ENCODE measurements at places on chromosomes 3 and 15. TPM values are rescaled to one million over a fixed set of nuclear protein-coding genes. Genes with fewer than 3 reads are reported as not detected.

The SLC28A2 gene
- total RNA-seq = not detected

The OSTN gene
- 0.10 TPM for total RNA-seq

The TAGLN3 gene
- 1.9 TPM for total RNA-seq

The MYZAP gene
- total RNA-seq = 8.3 TPM

GRCh38 chr3:24963762-24964625 is 464.1 kb upstream of the RARB start:
- DNase-seq = peak; percentile 11

DNA sequence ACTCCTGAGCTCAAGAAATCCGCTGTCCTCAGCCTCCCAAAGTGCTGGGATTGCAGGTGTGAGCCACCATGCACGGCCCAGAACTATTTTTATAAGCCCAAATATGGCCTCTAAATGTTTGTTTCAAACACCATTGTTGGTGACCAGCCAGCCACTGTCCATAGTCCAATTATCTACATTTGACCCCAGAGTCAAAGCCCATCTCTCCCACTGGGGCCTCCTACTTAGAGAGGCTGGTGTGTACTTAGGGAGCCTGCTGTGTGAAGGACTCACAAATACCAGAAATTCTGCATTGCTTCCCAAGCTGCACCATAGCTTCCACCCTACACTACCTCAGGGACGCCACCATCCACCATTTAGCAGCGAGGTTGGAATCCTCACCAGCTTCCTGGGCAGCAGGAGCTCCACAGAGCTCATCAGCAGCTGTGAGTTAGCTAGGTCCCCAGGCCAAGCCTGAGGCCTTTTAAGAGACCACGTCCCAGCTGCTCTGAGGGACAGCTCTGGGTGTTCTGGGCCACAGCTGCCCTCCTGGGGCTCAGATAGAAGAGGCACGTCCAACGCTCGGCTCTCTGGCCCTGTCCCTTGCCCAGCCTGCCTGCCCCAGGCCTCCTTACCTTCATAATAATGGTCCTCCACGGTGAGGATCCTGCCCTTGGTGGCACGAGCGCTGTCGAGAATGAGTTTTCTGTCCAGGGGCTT is 29.5 kb downstream of the TKT start:
- DNase-seq = no peak

DNA sequence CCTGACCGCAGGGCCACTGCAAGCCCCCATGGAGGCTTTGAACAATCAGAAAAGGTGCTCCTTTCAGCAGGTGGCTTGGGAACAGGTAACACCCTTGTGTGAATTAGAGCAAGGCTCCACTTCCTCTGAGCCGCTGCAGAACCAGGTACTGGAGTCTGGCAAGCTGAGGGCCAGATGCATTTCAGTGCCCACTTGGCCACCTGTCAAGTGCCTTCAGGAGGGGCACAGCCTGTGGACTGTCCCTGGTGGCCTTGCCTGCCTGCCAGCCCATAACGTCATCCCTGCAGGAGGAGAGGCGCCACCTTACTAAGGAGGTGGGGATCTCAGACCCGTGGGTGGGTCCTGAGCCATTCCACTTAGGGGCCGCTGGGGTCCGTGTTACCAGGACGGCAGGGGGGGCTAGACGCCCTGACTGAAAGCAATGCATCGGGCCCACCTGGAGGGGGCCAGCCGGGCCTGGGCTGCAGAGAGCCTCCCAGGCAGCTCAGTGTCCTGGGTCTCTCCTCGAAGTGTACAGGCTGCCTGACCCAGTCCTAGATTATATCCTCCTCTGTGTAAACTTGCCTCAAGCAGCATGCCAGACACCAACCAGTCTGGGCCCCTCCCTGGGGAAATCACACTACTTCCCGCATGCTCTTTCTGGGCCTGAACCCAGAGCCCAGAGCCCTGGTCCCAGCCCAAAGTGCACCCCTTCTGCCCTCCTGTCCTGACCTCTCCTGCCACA is 16.1 kb downstream of the SPTBN5 start:
- DNase-seq = no peak

DNA sequence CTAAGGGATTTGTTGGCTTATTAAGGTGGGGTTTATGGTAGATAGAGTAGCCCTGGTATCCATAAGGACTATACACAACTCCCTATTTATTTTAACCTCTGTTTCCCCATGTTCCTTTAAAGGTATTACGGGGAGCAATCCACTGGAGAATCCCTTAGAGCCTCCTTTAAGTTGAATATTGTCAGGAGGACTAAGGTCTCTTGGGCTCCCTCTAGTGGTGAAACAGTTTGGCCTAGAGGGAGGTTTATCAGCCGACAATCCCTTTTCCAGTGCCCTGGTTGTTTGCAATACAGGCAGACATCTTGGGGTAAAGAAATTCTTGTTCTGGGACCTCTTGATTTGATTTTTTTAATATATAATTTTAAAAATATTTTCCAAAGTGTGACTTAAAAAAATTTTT is 12.9 kb downstream of the OPA1 start:
- no peak for DNase-seq

DNA sequence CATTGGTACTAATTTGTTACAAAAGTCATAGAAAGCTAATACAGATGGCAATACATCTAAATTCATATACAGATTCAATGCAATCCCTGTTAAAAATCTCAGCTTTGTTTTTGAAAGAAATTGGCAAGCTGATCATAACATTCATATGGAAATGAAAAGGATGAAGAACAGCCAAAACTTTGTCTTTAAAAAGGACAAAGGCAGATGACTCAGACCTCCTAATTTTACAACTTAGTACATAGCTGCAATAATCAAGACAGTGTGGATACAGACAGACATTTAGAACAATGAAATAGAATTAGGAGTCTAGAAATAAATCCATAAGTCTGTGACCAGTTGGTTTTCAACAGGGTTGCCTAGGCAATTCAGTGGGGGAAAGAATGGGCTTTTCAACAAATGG is 63.3 kb downstream of the AQP9 start:
- peak; percentile 85 for DNase-seq

GRCh38 chr15:70182858-70183695 is 85.4 kb upstream of the TLE3 start:
- no peak for DNase-seq

DNA sequence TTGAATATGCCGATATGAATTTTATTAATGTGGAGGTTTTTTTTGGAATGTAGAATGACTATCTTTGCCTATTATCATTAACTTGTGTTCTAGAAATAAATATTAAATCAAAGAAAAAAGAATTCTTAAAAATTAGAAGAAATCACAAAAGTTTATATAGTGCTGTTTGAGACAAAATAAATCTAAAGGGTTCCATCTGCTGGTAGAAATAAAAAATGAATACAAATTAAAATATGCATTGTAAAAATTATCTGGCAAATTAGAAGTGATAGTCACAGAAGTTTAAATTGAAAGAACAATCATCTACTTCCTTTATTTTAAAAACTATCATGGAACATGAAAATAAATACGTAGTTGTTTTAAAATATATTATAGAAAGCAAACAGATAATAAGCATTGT is 22.7 kb upstream of the ZBTB20 start:
- no peak for DNase-seq

- DNase-seq = no peak
Observed at GRCh38 chr3:122985539-122985938, 42.0 kb downstream of the SEMA5B start.

DNA sequence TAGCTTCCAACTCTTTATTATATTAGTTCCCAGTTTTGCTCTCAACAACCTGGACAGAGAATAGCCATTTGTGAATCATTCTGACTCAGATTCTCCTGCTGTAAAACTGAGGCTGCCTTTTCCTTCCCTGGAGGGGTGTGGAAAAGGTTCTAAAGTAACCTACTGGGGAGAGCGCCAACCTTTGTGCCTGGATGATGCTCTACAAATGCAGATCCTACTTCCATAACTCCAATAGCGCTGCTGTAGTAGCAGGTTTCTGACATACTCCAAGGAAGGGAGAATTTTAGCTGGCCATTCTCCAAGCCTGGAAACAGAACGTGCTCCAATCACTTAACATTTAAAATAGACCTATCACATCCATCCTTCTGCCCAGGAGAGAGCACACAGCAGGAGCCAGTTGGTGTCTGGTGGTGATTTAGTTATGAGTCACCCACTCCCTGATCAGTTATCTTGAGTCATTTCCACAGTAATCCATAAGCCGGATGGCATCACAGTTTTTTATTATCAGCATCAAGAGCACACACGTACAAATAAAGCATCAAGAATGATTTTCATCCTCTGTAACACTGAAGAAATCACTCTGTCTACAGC is 38.3 kb downstream of the MYH15 start:
- DNase-seq = no peak

- no peak for DNase-seq
Observed at GRCh38 chr15:27576576-27576975, 522.5 kb downstream of the OCA2 start.

All from skin of body (tissue), 3 donors.